ENCODE measurements at places on chromosomes 16 and 17. TPM values are rescaled to one million over a fixed set of nuclear protein-coding genes. Genes with fewer than 3 reads are reported as not detected.

- H3K4me1 ChIP-seq: no peaks in the 10 kb centered on the region
- H3K27ac ChIP-seq: no peak overlapping the region
- no peak for DNase-seq
Measured at GRCh38 chr16:48970216-48970615, 311.4 kb downstream of the CBLN1 start.

DNA sequence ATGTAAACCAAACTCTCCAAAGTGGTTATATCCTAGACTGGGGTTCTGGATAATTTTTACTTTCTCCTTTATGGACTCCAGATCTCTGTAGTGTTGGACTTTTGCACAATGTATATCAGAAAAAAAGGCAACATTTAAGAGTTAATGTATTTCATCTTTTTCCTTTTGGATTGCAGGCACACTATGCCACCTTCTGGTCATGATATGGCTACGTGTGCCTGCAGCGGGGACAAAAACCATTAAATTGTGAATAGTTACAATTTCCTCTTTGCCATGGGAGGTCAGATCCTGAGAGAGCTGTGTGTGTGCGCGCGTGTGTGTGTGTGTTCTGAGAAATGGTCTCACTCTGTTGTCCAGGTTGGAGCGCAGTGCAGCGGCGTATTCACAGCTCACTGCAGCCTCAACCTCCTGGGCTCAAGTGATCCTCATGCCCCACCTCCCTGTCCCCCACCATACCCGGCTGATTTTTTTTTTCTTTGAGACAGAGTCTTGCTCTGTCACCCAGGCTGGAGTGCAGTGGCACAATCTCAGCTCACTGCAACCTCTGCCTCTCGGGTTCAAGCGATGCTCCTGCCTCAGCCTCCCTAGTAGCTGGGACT, 4.3 kb upstream of the SGF29 start:
- H3K27ac ChIP-seq: no peak overlapping the region
- no peaks in the 10 kb centered on the region for H3K27me3 ChIP-seq
- no peak overlapping the region for H3K4me3 ChIP-seq
- DNase-seq: no peak

GRCh38 chr16:61892531-61892930, 143.7 kb downstream of the CDH8 start:
- peaks cover 4% of the 10 kb centered on the region for H3K4me1 ChIP-seq
- H3K36me3 ChIP-seq: no peaks in the 10 kb centered on the region
- H3K27ac ChIP-seq: no peak overlapping the region

GRCh38 chr16:23907903-23908302, 72.1 kb downstream of the PRKCB start:
- H3K27ac ChIP-seq: no peak overlapping the region
- H3K4me1 ChIP-seq: peaks cover 4% of the 10 kb centered on the region
- no peak overlapping the region for H3K4me3 ChIP-seq

DNA sequence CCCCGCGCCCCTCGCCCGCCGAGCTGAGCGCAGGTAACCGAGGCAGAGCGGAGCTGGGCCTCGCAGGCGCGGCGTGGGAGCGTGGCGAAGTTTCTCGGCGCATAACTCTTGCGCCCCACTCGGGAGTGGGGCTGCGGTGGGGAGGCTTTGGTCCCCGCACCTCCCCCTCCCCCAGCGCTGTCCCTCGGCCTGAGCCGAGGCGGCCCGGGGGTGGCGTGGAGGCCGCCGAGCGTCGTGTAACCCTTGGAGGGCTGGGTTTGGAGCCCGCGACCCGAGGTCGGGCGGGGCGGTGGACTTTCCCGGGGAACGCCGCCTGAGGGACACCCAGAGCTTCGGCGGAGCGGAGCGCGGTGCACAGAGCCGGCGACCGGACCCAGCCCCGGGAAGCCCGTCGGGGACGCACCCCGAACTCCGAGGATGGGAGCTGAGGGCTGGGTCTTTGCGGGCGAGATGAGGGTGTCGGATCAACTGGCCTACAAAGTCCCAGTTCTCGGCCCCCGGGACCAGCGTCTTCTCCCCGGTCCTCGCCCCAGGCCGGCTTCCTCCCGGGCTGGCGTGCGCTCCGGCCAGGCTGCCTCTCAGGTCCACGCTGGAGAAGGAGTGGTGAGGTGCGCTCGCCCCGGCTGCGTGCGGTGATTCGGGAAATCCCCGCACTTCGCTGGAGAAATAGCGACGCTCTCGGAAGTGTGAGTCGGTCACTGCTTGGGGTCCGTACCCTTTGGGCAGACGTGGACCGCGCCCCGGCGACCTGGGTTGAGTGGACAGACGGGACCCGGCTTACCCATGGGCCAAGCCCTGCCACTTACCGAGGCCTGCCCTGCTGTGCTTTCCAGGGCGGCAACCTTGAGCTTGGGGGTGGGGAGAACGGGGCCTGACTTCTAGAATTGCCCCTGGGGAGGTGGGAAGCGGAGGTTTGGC, 168.4 kb downstream of the RAB11FIP4 start:
- peak overlapping the region; percentile 66 for H3K4me3 ChIP-seq
- DNase-seq: no peak
- H3K36me3 ChIP-seq: no peaks in the 10 kb centered on the region
- H3K27me3 ChIP-seq: no peaks in the 10 kb centered on the region

DNA sequence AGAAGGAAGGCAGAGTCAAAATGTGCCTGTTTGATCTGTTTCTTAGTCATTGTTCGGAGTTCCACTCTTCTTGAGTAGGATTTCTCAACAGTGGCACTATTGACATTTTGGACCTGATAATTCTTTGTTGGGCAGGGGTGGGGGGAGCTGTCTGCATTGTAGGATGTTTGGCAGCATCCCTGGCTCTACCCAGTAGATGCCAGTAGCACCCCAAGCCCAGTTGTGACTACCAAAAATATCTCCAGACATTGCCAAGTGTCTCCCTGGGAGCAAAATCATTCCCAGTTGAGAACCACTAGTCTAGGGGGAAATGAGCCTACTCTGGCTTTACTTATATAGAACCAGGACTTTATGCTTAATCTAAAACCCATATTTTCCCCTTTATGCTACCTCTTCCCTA, 1.1 kb upstream of the GFOD2 start:
- peaks cover 13% of the 10 kb centered on the region for H3K4me1 ChIP-seq
- no peak for DNase-seq
- H3K27me3 ChIP-seq: no peaks in the 10 kb centered on the region
- no peak overlapping the region for H3K4me3 ChIP-seq

DNA sequence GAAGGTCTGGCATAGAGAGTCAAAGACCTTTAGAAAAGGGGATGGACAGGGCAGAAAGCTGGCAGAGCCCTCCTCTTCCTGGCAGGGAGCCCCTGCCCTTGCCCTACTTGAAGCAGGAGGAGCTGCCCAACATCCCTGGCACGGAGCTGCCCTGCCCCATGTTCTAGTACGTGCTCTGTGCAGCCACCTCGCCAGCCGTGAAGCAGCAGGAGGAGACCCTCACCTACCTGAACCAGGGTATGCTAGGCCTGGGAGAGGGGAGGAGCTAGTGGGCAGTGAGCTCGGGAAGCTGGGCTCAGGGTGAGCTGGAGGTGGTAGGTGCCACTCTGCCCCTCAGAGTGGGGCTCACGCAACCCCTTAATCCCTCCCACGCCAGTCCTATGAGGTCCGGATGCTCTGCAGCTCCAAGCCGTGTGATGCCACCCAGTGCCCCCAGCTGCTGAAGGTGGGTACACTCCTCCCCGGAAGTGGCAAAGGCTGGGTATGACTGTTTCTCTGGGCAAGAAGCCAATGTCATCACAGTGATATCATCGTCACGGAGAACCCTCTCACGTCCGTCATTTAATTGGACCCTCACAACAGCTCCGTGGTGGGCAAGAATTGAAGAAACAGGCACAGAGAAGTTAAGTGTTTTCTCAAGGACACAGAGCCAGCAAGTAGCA, 12.7 kb upstream of the STAC2 start:
- no peak overlapping the region for H3K27ac ChIP-seq
- H3K4me3 ChIP-seq: no peak overlapping the region
- H3K36me3 ChIP-seq: no peaks in the 10 kb centered on the region
- no peaks in the 10 kb centered on the region for H3K27me3 ChIP-seq

Gene KRT9
- not detected for total RNA-seq

Gene ZDHHC7
- total RNA-seq: 35.0 TPM

Gene IGSF6
- not detected for total RNA-seq

Data from testis (tissue), 5 donors.